Liver (tissue), 10 donors: ENCODE measurements at places on chromosomes 12 and 14. TPM values are rescaled to one million over a fixed set of nuclear protein-coding genes. Genes with fewer than 3 reads are reported as not detected.

The ERBB3 gene
- 141 TPM for total RNA-seq

The FLRT2 gene
- total RNA-seq: 8.2 TPM

The AKAP6 gene
- 1.7 TPM for total RNA-seq

The ANO4 gene
- 2.2 TPM for total RNA-seq

The DICER1 gene
- total RNA-seq: 43.6 TPM

The ESRRB gene
- total RNA-seq: 0.14 TPM

The ACSM4 gene
- total RNA-seq: not detected

The NACA gene
- 365 TPM for total RNA-seq

The ZFHX2 gene
- 0.14 TPM for total RNA-seq

The CLEC12A gene
- total RNA-seq: 3.4 TPM

The HHIPL1 gene
- total RNA-seq: 1.0 TPM

The RBM19 gene
- total RNA-seq: 10.0 TPM

The TBX3 gene
- total RNA-seq: 23.0 TPM

The PPP4R4 gene
- total RNA-seq: 1.3 TPM

The ESR2 gene
- total RNA-seq: 0.09 TPM

The EPYC gene
- not detected for total RNA-seq

The USP44 gene
- total RNA-seq: 0.33 TPM
